Activated T-helper 1 cell treated with Interleukin-2 at 50 U/mL for 16 hours (primary cell): ENCODE measurements at places on chromosomes 12 and 14.
A peak's percentile ranks its signal among the peaks of the same experiment; 100 is the strongest.

DNA sequence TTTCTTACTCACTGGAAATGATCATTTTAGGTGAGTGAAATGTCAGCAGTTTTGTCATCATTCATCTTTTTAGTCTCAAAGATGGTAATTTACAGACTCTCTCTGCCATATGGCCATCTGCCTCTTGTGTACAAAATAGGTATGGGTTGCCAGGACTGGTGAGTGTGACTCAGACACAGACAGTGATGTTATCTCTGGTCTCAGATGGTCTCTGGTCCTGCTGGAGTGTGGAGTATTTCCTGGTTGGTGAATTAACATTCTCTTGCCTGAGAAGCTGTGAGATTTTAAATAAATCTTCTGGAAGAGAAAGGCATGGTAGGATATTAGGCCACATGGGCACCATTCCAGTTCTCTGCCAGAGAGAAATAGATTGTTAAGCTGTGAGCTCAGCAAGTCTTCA lies 207.0 kb downstream of the ATP23 start:
- DNase-seq: no peak

GRCh38 chr12:25584596-25584995 lies 31.5 kb upstream of the LMNTD1 start:
- DNase-seq: no peak

- DNase-seq: no peak
Measured at GRCh38 chr12:97556302-97556779, 93.7 kb downstream of the RMST start.

GRCh38 chr12:111268738-111269572 lies 99.9 kb downstream of the PHETA1 start:
- DNase-seq: no peak

DNA sequence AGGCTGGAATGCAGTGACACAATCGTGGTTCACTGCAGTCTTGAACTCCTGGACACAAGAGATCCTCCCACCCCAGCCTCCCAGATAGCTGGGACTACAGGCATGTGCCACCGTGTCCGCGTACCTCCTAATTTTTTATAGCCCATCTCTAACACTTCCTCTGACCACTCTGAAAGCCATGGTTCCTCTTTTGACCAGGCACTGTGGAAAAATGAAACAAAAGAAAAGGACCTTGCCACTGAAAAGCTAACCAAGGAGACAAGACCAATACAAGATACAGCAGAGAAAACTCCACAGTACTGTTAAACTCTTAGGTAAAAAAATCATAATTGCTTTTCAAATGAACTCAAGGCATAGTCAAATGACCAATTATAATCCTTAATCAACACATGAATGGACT lies 233.3 kb downstream of the NEDD1 start:
- DNase-seq: no peak

DNA sequence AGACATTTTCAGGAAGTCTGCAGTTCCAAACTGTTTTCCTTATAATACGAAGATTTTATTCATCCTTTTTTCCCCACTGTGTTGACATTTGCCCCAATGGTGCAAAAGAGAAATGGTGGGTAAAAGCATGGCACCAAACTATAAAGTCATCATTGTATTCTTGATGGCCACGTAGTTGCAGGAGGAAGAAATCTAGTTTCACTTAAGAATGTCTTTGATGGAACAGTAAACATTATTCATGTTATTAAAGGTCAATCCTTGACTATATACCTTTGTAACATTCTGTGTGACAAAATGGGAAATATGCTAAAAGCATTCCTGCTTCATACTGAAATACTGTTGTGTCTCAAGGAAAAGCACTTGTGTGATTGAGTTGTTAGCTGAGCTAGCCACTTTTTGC lies 80.1 kb downstream of the PRKCH start:
- no peak for DNase-seq

DNA sequence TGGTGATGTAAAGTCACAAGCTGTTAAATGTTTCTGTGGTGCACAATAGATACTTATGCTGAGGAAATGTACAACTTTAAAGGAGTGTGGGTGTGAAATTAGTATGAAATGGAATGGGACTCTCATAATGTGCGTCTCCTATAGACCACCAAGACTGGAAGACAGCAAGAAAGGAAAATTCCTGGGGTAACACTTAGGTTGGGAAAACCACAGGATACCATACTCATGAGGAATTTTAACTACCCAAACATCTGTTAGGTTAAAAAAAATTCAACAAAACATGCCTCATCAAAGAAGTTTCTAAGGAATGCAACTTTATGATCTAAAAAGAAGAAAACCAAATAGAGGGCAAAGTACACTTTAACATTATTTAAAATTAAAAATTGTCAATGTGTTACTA lies 113.7 kb upstream of the MYF6 start:
- DNase-seq: no peak

DNA sequence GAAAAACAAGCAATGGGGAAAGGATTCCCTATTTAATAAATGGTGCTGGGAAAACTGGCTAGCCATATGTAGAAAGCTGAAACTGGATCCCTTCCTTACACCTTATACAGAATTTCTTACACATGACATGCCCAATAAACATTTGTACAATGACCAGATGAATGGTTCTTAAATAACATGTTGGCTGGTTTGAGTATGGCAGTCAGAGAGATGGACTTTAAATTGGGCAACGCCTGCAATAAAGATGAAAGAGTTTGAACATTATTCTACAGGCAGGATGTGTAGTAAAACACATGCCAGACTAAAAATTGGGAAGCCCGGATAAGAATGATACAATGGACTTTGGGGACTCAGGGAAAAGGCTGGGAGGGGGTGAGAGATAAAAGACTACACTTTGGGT lies 360.6 kb upstream of the KITLG start:
- no peak for DNase-seq

GRCh38 chr12:12691549-12691948 lies 4.4 kb downstream of the GPR19 start:
- no peak for DNase-seq

GRCh38 chr14:92391726-92392125 lies 68.8 kb downstream of the SLC24A4 start:
- DNase-seq: no peak

- DNase-seq: no peak
Measured at GRCh38 chr14:71550367-71550766, 381.9 kb upstream of the RGS6 start.

DNA sequence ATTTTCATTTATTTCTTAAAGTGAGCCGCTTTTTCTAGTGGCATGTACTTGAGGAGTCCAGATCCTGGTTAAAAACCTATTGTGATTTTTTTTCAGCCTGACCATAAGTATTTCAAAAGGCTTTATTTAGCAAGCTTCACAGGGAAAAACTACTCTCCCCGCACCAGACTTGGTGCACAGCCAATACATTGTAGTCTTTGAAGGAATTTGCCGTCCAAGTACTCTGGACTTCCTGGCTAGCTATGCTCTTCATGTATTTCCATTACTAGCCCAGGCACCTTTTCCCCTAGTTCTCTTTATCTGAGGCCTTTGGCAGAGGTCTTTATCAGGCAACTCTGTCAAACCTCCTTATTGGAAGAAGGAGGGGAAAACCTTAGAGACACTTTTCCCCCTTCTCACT lies 234.7 kb downstream of the CCDC91 start:
- DNase-seq: no peak

GRCh38 chr12:130925666-130926015 lies 28.1 kb upstream of the ADGRD1 start:
- no peak for DNase-seq

DNA sequence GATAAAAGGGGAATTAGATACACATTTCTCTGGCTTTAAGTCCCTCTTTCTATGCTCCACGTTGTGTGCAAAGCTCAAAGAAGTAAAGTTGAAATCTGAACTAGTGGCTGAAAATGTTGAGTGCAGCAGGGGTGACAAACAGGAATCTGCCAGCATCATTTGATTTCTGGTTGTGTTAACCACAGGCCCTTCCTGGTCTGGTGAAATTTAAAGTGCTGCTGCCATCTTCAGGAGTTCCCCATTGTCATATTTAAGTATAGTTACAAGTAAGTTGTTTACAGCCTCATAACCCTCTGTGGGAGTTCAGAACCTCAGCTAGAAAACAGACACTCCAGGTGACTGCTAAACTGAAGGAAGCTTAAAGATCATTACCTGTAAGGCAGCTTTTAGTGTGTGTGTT lies 90.9 kb upstream of the CCDC196 start:
- DNase-seq: no peak

GRCh38 chr14:61192989-61193388 lies 88.1 kb downstream of the TMEM30B start:
- DNase-seq: no peak

DNA sequence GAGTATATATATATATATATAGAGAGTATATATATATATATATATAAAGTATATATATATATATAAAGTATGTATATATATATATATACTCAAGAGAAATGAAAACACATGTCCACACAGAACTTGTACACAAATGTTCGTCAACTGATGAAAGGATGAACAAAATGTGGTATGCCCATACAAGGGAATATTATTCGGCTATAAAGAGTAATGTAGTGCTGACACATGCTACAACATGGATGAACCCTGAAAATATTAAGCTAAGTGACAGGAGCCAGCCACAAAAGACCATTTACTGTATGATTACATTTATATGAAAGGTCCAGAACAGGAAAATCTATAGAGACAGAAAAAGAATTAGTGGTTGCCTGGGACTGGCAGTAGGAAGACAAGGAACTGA lies 19.5 kb downstream of the LIMA1 start:
- no peak for DNase-seq

DNA sequence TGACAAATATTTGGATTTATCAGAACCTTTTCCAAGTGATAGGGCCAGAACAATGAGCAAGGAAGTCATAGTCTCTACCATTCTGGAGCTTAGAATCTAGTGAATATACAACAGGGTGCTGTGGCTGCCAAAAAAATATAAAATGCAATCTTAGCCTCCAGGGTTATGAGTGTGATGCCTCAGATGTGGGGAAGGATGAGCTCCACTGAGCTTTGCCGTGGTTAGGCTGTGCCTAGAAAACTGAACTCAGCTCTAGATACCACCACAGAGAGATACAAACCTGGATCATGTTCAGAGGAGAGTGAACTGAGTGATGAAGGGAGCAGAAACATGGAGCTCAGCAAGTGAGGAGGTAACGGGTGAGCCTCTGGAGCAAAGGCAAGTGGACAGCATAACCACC lies 138.1 kb upstream of the HIF1A start:
- DNase-seq: no peak

GRCh38 chr12:52354200-52354599 lies 13.1 kb downstream of the KRT85 start:
- no peak for DNase-seq

- no peak for DNase-seq
Measured at GRCh38 chr12:56158926-56159461, 835 bp downstream of the MYL6 start.

DNA sequence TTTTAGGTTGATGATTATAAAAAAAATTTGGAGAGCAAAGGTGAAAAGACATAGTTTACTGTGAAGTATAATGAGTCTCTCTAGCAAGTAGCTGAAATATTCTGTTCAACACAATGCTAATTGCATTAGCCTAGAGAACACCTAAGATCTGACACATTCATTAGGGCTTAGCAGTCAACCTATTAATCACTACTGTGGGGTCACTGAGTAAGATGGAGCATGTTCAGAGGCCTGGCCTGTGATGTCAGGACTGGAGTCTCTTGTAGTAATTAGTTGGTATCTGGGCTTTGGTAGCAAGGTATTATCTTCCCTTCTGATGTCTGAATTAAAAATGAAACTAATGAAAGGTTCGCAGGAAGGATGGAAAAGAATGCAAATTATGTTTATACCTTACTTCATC lies 112.7 kb downstream of the SLC16A7 start:
- no peak for DNase-seq

DNA sequence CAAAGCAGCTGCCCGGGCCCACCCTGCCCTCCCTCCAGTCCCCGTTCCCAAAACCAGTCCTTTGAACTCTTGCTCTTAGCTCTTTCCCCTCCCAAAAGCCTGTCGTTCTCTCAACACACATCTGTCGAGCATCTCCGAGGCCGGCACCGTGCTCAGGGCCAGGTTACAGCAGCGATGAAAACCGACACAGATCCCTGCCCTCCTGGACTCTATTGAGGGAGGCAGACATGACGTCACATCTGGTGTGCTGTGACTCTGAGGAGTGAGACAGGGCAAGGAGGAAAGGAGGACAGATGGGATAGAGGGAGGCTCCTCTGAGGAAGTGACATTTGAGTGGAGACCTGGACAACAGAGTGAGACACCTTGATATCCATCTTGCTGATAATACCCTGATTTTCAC lies 34.6 kb upstream of the PWP1 start:
- DNase-seq: no peak

GRCh38 chr14:89720741-89721729 lies 233.5 kb downstream of the EFCAB11 start:
- DNase-seq: peak; percentile 61

DNA sequence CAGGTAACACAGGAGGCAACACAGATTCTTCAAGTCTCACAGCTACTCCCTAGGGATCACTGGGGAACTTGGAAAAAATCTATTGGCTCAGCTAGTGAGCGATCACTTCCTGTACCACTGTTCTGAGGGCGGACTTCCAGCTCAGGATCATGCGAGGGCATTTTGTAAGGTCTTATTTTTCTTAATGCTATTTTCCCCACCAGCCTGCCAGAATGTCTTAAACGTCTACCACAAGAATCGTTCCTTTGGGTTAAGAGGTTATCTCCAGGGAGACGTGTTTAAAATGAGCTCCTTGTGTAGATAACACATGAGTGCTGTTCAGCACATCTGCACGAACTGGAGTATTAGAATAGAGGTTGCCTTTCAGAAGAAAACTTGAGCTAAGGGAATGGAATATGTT lies 162.6 kb downstream of the ETNK1 start:
- no peak for DNase-seq

GRCh38 chr12:105257321-105257728 lies 21.4 kb upstream of the APPL2 start:
- DNase-seq: no peak

- DNase-seq: no peak
Measured at GRCh38 chr12:88585077-88585476, 4.8 kb upstream of the KITLG start.

- no peak for DNase-seq
Measured at GRCh38 chr14:96363751-96364336, 518 bp downstream of the GSKIP start.

GRCh38 chr12:85509857-85510256 lies 229.8 kb downstream of the ALX1 start:
- no peak for DNase-seq

- DNase-seq: no peak
Measured at GRCh38 chr12:132376464-132376830, 47.1 kb upstream of the GALNT9 start.

GRCh38 chr12:90366286-90366685 lies 588.7 kb downstream of the CCER1 start:
- no peak for DNase-seq

DNA sequence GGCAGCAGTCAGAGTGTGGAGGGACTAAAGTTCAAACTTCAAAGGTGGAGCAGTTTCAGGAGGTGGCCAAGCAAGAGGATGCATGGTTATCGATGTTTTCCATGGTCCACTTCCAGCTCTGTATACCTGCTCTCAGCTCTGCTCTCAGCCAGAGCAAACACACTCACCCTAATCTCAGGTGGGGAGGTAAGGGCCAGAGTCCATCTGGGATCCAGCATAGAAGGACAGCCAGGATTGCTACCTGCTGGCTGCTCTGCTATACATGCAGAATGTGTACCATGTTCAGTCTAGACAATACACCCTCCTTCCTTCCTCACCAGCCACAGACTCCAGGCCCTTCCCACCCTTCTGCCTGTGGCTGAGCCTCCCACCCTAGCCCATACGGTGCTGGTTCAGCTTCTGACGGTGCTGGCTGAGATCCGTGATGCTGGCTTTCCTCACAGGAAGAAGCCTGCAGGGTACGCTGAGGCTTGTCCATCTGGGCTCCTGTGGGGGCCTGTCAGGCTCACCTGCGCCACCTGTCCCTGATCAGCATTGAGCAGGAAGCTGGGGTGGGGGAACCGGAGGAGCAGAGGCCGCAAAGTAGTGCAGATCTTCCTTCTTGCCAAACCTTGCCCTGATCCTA lies 2.4 kb downstream of the CBLN3 start:
- no peak for DNase-seq
